Neural progenitor cell (in vitro differentiated cells): ENCODE measurements at places on chromosomes 12 and 14.

GRCh38 chr12:124347805-124348658, 53.1 kb downstream of the RFLNA start:
- DNase-seq = peak; percentile 24

- no peak for DNase-seq
Observed at GRCh38 chr12:21913823-21914222, 27.4 kb downstream of the ABCC9 start.

- no peak for DNase-seq
Observed at GRCh38 chr12:117096501-117097042, 2.6 kb downstream of the TESC start.

GRCh38 chr12:4587108-4587507, 25.1 kb downstream of the DYRK4 start:
- no peak for DNase-seq

- DNase-seq = no peak
Observed at GRCh38 chr14:24053548-24054323, 1.9 kb downstream of the CARMIL3 start.

GRCh38 chr12:19951664-19952063, 416.7 kb upstream of the PDE3A start:
- DNase-seq = no peak

DNA sequence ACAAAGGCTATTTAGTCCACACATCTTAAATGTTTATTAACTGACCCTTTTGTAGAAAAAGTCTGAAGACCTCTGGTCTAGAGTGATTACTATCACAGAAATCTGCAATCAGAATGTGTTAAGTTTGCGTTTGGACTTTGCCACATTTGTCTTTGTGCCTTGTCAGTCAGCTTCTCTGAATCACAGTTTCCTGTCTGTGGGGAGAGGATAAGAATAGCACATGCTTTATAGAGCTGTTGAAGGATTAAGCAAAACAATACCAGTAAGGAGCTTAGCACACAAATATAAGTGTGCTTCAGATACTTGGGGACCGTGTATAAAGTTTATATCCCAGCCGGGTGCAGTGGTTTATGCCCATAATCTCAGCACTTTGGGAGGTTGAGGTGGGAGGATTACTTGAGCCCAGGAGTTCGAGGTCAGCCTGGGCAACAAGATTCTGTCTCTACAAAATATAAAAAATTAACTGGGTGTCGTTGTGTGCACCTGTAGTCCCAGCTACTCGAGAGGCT, 63.0 kb upstream of the BTG1 start:
- DNase-seq = peak; percentile 8

- no peak for DNase-seq
Observed at GRCh38 chr14:22915886-22916521, 2.9 kb downstream of the RBM23 start.

DNA sequence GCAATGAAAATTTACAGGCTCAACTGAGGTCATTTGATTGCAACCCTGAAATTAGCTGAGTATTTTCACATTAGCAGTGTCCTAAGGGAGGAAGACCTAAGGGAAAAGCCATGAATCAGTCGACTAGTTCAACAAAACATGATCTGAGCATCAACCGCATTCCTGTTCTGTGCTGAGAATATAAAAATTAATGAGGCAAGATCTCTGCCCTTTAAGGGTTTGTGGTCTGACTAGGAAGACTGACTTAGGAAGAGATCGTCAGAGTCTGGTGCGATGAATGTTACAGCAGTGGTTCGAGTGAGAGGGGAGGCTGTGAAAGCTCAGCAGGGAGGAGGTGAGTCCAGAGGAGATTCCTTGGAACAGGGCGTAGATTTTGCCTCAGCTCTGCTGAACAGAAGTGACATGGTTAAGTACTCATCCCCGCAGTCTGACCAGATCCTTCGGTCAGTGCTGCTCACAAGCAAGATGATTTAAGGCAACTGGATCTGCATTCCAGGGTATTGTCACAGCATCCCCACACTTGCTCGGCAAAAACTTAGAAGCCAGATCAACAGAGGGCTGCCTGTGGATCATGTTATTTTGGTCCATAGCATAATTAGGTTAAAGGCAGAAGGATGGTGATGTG, 49.6 kb downstream of the BMAL2 start:
- DNase-seq = no peak

DNA sequence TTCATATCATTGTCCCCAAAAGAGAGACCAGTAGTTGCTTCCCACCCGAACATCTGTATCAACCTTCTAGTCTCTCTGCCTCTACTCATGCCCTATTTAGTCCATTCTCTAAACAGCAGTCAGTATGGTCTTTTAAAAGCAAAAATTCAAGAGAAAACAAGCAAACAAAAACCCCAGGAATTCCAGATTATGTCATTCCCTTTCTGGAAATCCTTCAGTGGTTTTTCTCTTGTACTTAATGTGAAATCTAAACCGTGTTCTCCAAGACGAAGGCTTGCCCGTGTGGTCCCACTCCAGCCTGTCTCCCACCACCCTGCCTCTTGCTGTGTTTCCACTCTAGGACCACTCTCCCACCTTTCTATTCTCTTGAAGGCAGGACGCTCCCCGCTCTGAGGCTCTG, 90.8 kb downstream of the TMEM30B start:
- no peak for DNase-seq

DNA sequence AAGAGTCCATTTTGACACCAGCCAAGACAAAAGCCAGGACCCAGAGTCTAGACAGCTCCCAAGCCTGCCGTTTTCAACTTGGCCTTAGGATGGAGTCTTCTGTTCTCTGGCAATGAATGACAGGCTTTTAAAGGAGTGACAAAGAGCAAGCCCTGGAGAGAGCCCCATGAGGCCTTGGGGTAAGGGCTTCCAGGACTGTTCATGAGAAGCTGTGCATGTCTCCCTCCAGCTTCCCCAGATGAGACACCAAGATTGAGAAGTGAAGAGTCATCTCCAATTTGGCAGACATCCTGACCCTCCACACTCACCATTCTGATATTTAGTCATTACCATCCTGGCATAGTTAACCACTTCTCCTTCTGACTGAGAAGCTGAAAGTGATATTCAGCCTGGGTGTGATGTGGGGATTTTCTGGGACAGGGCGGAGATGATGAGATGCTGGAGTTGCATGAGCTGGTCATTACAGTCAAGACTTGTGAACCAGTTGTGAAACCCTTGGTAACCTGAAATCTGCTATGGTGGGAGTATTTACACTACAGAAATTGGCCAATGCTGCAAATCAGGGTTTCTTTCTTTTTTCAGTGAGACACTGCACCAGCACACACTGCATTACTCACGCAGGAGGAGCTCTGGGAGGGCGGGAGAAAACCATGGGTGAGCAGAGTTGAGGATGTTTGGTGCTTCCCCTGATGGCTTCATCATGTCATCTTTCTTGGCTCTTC, 77.8 kb downstream of the VCPKMT start:
- no peak for DNase-seq

- no peak for DNase-seq
Observed at GRCh38 chr14:95505030-95505589, 11.3 kb downstream of the SYNE3 start.

GRCh38 chr12:116552773-116553373, 6.3 kb upstream of the MAP1LC3B2 start:
- DNase-seq = no peak

GRCh38 chr14:64417055-64417770, 29.1 kb downstream of the MTHFD1 start:
- no peak for DNase-seq

DNA sequence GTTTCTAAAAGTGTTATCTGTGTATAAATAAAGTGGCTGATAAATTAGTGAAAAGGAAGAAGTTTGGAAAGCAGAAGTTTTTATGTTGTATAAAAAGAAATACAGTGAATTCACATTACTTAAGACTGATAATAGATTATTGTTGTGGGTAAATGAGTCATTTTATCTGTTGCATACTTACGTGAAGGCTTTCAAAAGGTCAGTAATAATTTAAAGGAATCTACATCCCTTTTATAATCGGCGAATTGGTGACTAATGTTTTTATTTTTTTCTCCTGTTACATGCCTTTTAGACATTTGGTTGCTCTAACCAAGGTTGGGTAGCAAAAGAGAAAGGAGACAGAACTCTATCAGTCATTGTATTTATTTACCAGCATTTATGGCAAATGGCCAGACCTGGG, 155.9 kb downstream of the SLC41A2 start:
- DNase-seq = no peak
